Heart right ventricle (tissue), 16 donors: ENCODE measurements at places on chromosomes 7 and 10. TPM values are rescaled to one million over a fixed set of nuclear protein-coding genes. Genes with fewer than 3 reads are reported as not detected.

Gene GLI3
- total RNA-seq = 9.1 TPM

Gene ELFN1
- 8.7 TPM for total RNA-seq

DNA sequence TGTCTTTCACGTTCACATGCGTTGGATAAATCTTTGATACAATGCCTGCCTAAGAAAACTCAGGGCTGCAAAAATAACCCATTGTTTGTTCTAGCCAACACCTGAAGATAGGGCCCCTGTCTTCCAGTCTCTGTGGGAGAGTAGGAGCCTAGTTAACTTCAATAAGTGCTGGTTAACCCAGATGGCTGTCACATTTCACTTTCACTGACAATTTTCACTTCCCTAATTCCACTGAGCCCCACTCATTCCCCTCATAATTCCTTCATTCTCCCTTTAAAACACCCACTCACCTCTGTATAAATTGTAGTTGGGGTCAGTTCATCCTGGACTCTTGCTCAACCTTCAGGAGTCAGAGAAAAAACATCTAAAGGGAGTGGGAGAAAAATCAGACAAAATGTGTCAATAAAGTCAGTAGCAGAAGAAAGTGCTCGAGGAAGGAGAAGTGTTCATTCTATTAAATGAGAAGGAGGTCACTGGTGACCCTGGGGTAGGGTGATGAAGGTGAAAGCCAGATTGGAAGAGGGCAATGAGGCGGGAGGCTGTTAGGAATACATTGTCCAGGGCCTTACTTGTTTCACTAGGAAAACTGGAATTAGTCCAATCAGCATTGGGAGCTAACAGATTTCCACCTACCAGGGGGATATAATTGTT is 51.2 kb upstream of the ABI1 start:
- no peak for DNase-seq

GRCh38 chr7:151896486-151896885 is 19.6 kb upstream of the PRKAG2 start:
- no peak for DNase-seq

GRCh38 chr10:97601268-97602215 is 12.0 kb downstream of the C10orf62 start:
- peak; percentile 44 for DNase-seq

GRCh38 chr10:115895166-115895565 is 377.8 kb downstream of the GFRA1 start:
- no peak for DNase-seq

GRCh38 chr10:63331586-63331985 is 134.2 kb downstream of the JMJD1C start:
- DNase-seq = no peak

DNA sequence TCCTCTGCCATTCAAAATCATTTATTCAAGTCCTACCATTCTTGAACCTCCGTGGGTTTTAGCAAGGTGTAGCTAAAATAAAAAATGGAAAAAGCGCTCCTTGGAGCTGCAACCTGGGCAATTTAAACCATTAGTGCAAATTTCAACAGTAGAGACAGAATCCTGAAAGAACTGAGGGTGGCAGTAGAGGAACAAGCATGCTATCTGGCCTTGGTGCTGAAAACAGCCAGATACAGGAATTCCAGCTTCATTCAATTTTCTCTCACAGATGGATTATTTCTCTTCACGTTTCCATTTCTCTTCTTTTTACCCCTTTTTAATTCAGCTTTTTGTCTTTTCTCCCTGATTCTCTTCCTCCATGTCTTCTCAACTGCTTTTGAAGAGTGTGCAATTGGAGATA is 77.7 kb downstream of the OTUD1 start:
- no peak for DNase-seq

DNA sequence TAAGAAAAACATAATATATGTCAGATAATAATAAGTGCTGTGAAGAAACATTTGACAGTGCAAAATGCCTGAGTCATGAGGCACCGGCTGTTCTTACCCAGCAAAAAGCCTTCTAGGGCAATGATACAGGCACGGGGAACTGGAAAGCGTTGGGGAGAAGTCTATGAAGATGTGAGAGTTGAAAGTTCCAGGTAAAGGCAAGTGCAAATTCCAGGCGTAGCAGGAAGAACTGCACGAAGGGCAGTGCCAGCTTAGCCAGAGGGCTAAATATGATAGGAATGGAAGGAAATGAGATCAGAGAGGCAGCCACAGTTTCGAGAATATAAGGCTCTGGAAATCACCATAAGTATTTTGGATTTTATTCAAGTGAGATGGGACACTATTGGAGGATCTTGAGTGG is 87.0 kb downstream of the IPMK start:
- DNase-seq = no peak
